ENCODE measurements at places on chromosomes 12 and 14.

- DNase-seq, result no peak
These were observed 900 bp upstream of the LRRC23 start for GRCh38 chr12:6903722-6904121.

GRCh38 chr14:97251491-97252155, 454.4 kb downstream of the VRK1 start:
- DNase-seq, result no peak

DNA sequence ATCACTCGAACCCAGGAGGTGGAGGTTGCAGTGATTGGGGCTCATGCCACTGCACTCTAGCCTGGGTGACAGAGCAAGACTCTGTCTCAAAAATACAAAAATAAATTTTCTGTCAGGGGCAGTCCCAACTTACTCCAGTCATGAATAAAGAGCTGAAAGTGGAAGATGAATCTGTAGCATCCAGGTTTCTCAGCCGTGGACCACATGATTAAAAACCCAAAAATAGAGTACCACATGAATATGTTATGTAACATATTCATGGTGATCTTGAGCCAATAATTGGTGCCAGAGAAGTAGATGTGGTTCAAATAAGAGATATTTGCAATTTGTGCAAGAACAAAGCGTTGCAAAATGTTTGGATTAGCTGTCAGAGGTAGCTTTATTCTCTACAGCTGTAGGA, 23.1 kb downstream of the SPIC start:
- DNase-seq, result no peak

- no peak for DNase-seq
These were observed 71.0 kb upstream of the CFL2 start for GRCh38 chr14:34785223-34786006.

- no peak for DNase-seq
These were observed 67.0 kb downstream of the RBM19 start for GRCh38 chr12:113899042-113899560.

DNA sequence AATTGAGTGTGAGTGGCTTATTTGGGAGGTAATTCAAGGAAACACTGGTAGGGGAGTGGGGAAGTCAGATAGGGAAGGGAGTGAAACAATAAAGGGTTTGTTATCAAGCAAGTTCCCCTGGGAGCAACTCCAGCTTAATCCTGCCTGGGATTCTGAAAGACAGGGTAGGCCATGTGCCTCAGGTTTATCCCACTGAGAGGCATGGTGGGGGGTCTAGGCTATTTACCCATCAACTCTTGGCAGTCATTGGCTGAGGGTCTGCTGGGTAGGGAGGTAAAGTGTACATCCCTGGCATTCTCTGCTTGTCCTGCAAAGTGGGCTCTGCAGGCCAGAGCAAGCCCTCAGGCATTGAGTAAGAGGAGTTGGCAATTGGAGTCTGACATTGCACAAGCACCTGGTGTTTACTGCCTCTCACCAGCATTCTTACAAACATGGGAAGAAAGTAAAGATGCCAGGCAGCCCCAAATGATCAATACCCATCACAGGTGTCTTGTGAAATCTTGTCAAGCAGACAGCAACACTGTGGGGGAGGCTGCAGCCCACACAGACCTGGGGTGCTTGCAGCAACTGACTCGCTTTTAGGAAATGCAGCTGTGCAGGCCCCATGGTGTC, 169.3 kb downstream of the KTN1 start:
- DNase-seq, result no peak

- DNase-seq, result no peak
These were observed 6.0 kb downstream of the HEATR5A start for GRCh38 chr14:31414190-31414833.

DNA sequence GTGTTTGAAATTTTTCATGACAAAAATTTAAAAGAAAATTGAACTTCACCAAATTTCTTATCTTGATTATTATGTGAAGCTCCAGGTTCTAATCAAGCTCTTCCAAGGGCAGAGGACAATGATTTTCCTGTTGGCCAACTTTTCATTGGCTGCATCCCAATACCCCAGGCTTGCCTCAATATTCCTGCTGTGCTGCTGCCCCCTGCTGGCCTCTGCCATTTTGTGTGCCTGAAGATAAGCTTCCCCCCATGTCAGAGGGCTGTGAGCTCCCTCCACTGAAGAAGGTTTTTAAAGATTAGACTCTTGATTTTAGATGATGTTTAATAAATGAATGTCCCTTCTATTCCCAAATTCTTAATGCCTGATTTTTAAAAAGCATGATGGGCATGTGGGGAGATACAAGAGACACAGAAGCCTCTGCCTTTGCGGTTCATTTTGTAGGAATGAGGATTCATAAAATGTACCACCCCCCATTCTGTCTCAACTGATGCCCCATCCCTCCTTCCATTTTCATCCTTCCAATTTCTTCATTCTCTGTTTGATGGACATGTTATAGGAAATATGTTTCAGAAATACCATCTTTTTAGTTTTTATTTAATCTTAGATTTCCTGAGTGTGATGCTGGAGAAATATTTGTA, 76.7 kb upstream of the RGS6 start:
- peak; percentile 17 for DNase-seq

DNA sequence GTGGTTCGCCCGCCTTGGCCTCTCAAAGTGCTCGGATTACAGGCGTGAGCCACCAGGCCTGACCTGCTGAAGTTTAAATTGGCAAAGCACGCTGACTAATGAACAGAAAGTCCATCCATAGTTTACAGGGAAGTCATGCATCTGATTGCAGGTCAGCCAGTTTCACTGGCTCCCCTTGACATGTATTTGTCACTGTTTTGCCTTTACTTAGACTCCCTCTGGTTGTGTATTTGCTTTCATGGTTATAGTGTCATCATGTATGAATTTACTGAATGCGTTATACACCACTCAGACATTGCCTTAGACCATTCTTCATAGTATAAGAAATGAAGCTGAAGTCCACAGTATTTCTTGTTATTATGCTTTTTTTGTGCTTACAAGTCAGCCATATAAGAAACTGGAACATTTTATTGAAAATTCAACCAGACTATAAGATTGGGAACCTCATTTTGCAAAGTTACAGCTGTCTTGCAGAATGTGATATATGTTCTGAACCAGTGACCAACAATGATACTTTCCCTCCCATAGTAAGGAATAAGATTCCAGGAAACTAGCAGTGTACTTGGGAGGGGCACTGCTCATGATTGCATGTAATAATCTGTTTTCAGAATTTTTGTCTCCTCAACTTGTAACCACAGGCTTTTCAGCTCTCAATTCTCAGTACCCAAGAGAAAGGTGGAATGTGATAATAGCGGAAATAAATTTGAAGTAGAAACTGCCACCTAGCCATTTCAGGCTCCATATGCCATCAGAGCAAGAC, 51.9 kb upstream of the ATF7IP start:
- DNase-seq, result no peak

DNA sequence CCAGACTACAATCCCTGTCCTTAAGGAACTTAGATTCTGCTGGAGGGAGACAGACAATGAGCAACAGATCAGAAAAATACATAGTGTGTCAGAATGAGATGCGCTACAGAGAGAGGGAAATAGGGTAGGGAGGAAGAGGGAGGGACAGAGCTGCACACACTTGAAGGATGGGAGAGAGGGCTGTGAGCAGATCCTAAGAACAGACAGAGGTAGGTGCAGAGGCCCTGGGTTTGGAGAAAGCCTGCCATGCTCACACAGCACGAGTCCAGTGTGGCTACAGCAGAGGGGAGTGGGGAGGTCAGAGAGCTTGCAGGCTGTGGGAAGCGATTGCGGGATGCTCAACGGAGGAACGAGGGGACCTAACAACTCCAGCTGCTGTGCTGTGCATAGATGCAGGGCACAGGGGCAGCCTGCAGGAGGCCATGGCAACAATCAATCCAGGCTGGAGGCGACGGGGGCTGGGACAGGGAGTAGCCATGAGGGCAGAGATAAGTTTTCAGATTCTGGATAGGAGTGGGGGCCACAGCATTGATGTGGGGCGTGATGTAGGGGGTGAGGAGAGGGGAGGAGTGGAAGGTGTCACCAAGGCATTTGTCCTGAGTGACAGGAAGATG, 20.7 kb downstream of the FAIM2 start:
- DNase-seq, result no peak

DNA sequence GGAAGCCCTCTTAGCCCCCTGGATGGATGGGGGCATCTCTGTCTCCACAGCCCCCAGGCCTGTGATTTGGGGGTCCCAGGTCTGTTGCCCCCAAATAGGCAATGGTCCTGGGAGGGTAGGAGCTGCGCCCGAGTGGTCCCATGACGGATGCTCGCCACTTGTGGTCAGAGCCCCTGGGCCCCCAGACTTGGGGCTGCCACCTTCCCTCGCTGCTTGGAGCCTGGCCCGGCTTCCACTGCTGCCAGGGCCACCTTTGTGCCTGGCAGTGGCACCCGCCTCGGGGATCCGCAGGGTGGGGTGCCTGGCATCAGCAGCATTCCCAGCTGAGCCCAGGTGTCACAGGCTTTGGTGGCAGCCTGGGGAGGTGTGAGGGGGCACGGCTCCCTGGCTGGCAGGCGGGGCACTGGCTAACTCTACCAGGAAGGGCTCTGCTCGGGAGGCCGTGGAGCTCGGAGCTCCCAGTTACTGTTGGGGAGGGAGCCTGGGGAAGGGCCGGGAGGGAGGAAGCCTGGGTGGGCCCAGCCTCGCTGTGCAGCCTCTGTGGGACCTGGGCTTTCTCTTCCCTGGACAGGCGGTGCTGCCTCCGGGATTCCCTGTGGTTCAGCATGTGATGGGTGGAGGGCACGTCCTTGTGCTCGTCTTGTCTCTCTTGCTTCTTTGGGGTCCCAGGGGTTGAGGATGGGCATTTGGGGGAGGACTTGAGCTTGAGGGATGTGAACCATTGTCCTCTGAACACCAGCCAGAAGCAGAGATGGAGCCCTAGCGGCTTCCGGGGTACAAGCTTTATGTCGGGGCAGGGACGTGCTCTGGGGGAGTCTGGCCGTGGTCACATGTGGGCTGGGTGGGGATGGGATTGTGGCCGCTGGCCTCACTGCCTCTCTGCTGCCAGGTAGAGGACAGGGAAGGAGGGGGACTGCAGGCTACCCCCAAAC, 5.4 kb downstream of the KIF26A start:
- DNase-seq, result no peak

DNA sequence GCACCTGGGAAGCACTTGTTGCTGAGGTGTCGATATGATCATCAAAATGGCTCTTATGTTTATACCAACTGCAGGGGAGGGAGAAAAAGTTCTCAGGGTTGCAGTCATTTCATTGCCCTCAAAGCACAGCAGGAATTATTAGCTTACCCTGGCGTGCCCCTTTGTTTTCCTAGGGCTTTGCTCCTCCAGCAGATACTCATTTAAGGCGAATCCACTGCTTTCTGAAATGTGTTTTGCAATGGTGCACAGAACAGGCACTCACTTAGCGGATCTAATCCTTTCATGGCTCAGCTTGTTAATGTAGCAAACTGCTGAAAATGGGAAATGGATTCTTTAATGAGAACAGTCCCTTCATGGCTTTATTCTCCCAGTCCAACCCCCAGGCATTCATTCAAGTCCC, 76.7 kb downstream of the NKX2-1 start:
- DNase-seq, result no peak

- no peak for DNase-seq
These were observed 40.2 kb upstream of the APPL2 start for GRCh38 chr12:105275997-105276733.

GRCh38 chr12:20140751-20141150, 227.6 kb upstream of the PDE3A start:
- DNase-seq, result no peak

- DNase-seq, result no peak
These were observed 73.0 kb downstream of the LGMN start for GRCh38 chr14:92675421-92675820.

GRCh38 chr14:22980672-22981089, 1.7 kb downstream of the AJUBA start:
- DNase-seq, result no peak

DNA sequence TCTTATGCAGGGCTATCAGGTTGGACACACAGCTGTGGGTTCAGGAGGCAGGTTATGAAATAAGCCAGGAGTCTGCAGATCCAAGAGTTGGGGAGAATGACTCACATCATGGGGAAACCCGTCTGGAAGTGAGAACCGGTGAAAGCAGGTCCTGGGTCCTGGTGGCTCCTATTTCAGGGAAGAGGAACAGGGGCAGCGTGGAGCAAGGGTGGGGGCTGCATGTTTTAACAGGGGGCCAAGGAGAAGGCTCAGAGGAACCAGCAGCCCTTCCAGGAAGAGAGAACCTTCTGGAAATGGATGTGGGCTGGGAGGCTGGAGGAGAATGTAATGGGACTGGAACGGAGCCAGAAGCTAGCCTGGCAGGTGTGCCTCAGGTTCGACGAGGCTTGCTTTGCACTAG, 7.8 kb upstream of the KRT74 start:
- no peak for DNase-seq

DNA sequence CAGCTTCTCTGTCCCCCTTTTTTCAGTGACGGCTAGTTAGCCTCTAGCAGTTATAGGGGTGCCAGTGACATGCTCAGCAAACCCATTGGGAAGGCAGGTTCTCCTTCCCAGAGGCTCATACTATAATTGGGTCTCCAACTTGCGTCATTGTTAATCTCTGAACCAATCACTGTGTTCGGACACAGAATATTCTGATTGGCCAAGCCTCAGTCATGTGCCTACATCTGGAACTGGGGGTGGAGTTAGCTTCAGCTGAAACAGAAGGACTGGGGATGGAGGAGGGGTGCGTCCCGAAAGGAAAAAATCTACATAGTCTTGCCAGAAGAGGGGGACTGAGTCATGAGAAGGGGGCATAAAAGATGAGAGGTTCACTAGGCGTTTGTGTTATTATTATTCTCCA, 165.6 kb downstream of the SUDS3 start:
- no peak for DNase-seq

- DNase-seq, result no peak
These were observed 195.1 kb downstream of the PHETA1 start for GRCh38 chr12:111173836-111174235.

DNA sequence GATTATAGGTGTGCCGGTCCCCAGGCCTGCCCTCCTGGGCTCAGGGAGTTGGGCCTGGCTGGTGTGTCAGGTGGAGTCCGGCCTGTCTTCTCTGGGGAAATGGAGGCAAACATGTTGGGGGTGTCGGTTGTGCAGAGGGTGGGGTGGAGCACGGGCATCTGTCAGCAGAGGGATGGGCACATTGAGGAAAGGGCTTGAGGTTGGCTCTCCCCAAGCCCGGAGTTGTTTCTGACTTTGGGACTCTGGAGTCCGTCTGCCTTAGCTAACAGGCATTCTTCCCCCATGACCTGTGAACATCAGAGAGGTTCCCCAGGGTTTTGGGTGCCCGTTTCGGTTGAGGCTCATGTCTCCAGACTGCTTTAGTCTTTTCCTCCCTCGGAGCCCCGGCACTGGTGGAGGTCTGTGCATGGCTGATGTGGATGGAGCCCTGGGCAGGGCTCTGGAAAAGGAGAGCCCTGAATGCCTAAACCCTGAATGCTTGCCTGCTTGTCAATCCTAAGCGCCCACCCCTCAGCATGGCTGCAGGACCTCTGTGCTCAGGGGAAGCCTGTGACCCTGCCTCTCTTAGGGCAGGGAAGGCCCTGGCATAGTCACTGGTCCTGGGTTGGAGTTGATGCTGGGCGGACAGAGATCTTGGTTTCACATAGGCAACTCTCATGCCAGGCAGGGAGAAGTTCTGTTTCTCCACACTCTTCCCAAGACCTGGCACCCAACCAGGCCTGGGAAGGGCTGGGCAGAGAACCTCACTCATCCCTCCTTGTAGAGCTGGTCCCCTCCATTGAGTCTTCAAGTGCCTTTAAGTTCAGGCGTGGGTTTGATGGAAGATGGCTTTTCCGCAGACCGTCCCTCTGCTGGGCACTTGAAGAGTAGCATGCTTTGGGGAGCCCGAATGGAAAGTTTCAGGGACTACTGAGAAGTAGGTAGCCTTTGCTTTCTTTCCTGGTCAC, 12.9 kb downstream of the NYNRIN start:
- no peak for DNase-seq

GRCh38 chr14:75221797-75222196, 45.4 kb upstream of the TMED10 start:
- DNase-seq, result no peak
